ENCODE measurements at places on chromosomes 1 and 21.

GRCh38 chr1:237016626-237017025 lies 12.4 kb upstream of the MT1HL1 start:
- DNase-seq = no peak

- DNase-seq = no peak
These were observed 14.4 kb downstream of the RALGPS2 start for GRCh38 chr1:178739285-178740045.

DNA sequence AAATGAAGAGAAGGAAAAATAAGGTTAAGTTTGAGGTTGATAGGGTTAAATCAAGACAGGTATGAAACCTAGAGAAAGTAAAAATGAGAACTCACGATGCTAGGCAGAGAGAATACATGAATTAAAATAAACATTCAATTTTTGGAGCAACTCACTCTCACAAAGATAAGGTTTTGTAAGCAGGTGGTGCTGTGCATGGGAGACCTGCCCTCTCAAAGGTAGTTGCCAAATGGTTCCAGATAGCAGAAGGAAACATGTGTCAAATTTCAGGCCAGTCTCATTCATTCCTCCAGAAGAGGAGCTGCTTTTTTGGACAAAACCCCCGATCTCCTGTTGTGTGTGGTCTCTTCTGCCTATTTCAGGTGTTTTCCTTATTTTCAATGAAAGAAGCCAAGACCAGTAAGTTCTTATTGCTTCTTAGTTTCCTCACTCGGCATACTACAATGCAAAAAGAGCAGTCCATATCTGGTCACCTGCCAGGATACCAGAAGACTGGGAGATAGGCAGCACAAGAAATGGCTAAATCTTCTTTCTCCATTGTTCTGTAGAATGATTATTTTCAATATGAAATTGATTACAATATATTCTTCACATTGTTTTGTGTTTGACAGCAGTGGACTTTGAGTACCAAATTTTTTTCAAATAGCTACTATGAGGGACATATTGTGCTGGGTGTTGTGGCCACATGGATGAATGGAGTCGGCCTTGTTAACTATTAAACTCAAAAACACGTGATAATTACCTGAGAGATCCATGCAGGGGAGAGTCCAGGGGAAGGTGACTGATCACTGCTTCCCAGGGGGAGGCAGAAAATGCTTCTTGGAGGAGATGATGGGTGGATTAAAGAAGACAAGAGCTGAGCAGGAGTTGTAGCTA lies 3.6 kb downstream of the CR1L start:
- no peak for DNase-seq

GRCh38 chr1:10253755-10254154 lies 43.4 kb downstream of the KIF1B start:
- DNase-seq = peak; percentile 37

DNA sequence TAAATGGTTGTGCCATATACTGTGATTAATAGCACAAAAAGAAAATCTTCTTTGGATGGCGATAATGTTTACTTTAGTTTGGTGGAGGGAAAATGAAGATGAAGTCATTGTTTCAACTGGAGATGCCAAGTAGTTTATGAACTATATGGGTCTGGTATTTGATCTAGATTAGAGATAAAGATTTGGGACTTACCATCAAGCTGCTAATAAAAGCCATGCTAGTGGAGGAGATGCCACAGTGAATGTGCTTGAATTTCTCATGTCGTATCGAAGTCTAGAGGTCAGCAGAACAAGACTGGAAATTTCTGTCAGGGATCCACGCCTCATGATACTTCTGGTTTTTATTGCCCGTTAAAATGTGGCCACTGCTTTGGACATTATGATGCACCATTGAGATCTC lies 742.0 kb downstream of the NCAM2 start:
- DNase-seq = no peak

- no peak for DNase-seq
These were observed 4.2 kb downstream of the ADSS2 start for GRCh38 chr1:244447552-244447951.

DNA sequence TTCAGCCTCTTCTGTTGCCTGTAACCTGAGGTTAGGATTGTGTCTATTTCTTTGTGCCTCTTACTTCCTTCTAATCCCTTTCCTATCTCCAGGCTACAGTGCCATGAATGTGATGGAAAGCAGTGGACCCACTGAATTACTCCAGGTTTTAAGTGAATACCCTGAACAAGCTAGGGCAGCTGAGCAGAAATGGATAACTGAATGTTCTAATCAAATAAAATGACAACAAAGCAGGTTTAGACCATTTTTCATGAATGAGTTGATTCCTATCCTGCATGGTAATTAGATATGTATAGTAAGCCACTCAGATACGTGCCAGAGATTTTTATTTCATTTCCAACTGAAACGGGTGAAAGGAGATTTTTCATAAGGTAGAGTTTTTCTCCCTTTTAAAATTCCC lies 127.5 kb upstream of the ZP4 start:
- DNase-seq = no peak

- DNase-seq = no peak
These were observed 20.0 kb upstream of the CAP1 start for GRCh38 chr1:40020447-40021085.

GRCh38 chr1:115144176-115144575 lies 54.9 kb upstream of the TSPAN2 start:
- peak; percentile 65 for DNase-seq

GRCh38 chr1:90356991-90357390 lies 360.1 kb downstream of the BARHL2 start:
- DNase-seq = no peak

DNA sequence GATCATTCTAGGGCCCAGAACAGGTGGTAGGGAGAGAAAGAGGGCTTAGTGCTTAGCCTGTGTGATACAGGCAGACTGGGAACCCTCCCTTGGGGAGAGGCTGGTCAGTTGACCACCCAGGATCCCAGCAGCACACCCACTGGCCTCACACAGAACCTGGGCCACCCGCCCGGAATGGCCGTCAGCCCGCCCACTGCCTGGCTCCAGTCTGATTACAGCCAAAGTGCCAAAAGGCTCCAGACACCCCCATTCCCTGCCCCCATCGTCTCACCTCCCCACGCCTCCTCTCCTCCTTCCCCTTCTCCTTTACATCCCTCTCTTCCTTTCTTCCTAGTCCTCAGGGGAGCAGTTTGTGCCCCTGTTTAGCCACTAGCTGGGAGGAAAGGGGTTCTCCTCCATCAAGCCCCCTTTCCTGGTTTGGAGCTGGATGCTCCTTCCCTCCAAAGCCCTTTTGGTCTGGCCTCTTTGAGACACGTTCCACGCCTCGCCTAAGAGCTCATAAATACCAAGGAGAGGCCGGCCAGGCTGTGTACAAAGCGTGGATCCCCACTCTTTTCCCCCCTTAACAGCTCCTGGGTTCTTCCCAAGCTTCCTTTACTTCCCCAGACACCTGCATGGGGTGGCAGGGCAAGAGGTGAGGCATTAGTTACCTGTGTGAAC lies 4.6 kb upstream of the WNT2B start:
- no peak for DNase-seq

DNA sequence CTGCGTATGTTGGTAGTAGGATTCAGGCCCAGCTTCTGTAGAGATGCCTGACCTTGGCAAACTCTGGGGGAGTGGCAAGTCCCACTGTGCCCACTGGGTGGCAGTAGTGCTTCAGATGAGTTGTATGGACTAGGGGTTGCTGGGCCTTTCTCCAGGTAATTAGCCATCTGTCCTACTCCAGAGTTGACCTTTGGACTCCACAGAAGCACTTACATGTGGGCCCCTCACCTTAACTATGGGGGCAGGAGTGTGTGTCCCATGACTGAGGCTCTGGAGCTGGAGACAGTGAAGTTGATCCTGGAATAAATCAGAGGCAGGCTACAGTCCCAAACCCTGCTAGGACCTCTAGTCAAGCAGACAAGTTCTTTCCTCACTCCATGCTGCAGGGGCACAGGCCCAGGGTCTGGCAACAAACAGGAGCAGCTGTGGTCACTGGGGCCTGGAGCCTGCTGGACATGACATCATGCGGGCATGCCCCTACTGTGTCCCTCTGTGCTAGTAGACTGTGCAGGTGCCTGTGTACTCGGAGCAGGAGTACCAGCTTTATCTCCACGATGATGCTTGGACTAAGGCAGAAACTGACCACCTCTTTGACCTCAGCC lies 4.6 kb downstream of the DMAP1 start:
- DNase-seq = peak; percentile 41

GRCh38 chr1:205396967-205397616 lies 24.8 kb downstream of the LEMD1 start:
- peak; percentile 44 for DNase-seq

- DNase-seq = no peak
These were observed 295.1 kb downstream of the SIPA1L2 start for GRCh38 chr1:232334811-232335210.

Measured in RCC 7860 (cell line).